Smooth muscle cell of the pulmonary artery (primary cell): ENCODE measurements at places on chromosomes 12 and 14. TPM values are rescaled to one million over a fixed set of nuclear protein-coding genes. Genes with fewer than 3 reads are reported as not detected.

The IL31 gene
- not detected in 2 replicates for total RNA-seq

The KLHDC2 gene
- total RNA-seq = 93.6 and 97.5 TPM in 2 replicates

The PLEKHD1 gene
- total RNA-seq = under 0.01 and 0.07 TPM in 2 replicates

The GNG2 gene
- 13.7 and 43.6 TPM in 2 replicates for total RNA-seq

The YBX3 gene
- total RNA-seq = 116 and 139 TPM in 2 replicates

The CCDC77 gene
- total RNA-seq = 3.9 and 7.0 TPM in 2 replicates

The TNFAIP2 gene
- total RNA-seq = 46.8 and 69.0 TPM in 2 replicates

The HOTAIR gene
- not detected in 2 replicates for total RNA-seq

The SRRM4 gene
- total RNA-seq = not detected in 2 replicates

The PLA2G1B gene
- total RNA-seq = not detected in 2 replicates

The GOLGA3 gene
- 210 and 265 TPM in 2 replicates for total RNA-seq

The GALNT8 gene
- 0.07 TPM in 1 of 2 replicates, not detected in the other for total RNA-seq

The DPF3 gene
- 5.3 and 9.3 TPM in 2 replicates for total RNA-seq

The FAM181A gene
- total RNA-seq = not detected in 2 replicates

The FOXG1 gene
- 0.76 and 1.6 TPM in 2 replicates for total RNA-seq

The HDAC7 gene
- total RNA-seq = 46.5 and 62.4 TPM in 2 replicates

The PLEKHG7 gene
- total RNA-seq = not detected in 2 replicates

The EPS8 gene
- total RNA-seq = 117 and 237 TPM in 2 replicates

The TMEM63C gene
- total RNA-seq = under 0.01 and 0.17 TPM in 2 replicates

The YAF2 gene
- 9.0 and 11.5 TPM in 2 replicates for total RNA-seq

The OAS2 gene
- total RNA-seq = 2.5 and 4.2 TPM in 2 replicates

The SOAT2 gene
- not detected in 2 replicates for total RNA-seq

The LUM gene
- total RNA-seq = 115 and 562 TPM in 2 replicates

The FGF23 gene
- total RNA-seq = not detected in 2 replicates

The SLC38A4 gene
- total RNA-seq = 0.39 and 0.56 TPM in 2 replicates

The LBHD2 gene
- total RNA-seq = not detected in 2 replicates

The FAM186B gene
- 0.20 and 0.40 TPM in 2 replicates for total RNA-seq

The TAS2R9 gene
- not detected in 2 replicates for total RNA-seq

The MANSC4 gene
- not detected in 2 replicates for total RNA-seq

The PPP4R4 gene
- 0.33 and 1.4 TPM in 2 replicates for total RNA-seq

The SSPN gene
- total RNA-seq = 13.3 and 30.8 TPM in 2 replicates

The PLD4 gene
- total RNA-seq = 0.07 and 0.13 TPM in 2 replicates

The ATF7 gene
- total RNA-seq = 11.4 and 13.2 TPM in 2 replicates

The APOF gene
- not detected in 2 replicates for total RNA-seq

The BLOC1S1 gene
- 36.1 and 41.2 TPM in 2 replicates for total RNA-seq

The SLC5A8 gene
- not detected in 2 replicates for total RNA-seq

The PKP2 gene
- total RNA-seq = 1.8 and 3.4 TPM in 2 replicates

The C3AR1 gene
- total RNA-seq = 0.07 and 0.17 TPM in 2 replicates

The LHX5 gene
- not detected in 2 replicates for total RNA-seq

The OGFOD2 gene
- total RNA-seq = 8.7 and 12.4 TPM in 2 replicates

The SERPINA1 gene
- total RNA-seq = not detected in 2 replicates

The BEGAIN gene
- total RNA-seq = 0.26 and 0.78 TPM in 2 replicates

The RNU4-1 gene
- total RNA-seq = under 0.01 TPM in 1 of 2 replicates, not detected in the other

The ACOT6 gene
- not detected in 2 replicates for total RNA-seq

The PTPRR gene
- total RNA-seq = 0.78 and 0.92 TPM in 2 replicates

The FOXM1 gene
- total RNA-seq = 3.5 and 4.5 TPM in 2 replicates

The IRAK3 gene
- 7.9 and 9.0 TPM in 2 replicates for total RNA-seq

The CFAP73 gene
- total RNA-seq = not detected in 2 replicates

The GPR132 gene
- total RNA-seq = 0.03 and 0.26 TPM in 2 replicates

The RHOJ gene
- total RNA-seq = 5.0 and 11.6 TPM in 2 replicates

The GAS2L3 gene
- total RNA-seq = 6.1 and 11.5 TPM in 2 replicates

The MIP gene
- 0.13 TPM in 1 of 2 replicates, not detected in the other for total RNA-seq

The CLEC7A gene
- total RNA-seq = not detected in 2 replicates

The ACSM4 gene
- not detected in 2 replicates for total RNA-seq

The AMHR2 gene
- total RNA-seq = not detected in 2 replicates

The TOMM20L gene
- not detected in 2 replicates for total RNA-seq

The IFI27L2 gene
- 77.0 and 98.4 TPM in 2 replicates for total RNA-seq

The TMTC3 gene
- 67.6 and 89.6 TPM in 2 replicates for total RNA-seq

The SMCO2 gene
- total RNA-seq = 0.40 TPM in 1 of 2 replicates, not detected in the other
